ENCODE measurements at places on chromosomes 12 and 14. TPM values are rescaled to one million over a fixed set of nuclear protein-coding genes. Genes with fewer than 3 reads are reported as not detected.

SOAT2 gene
- polyA plus RNA-seq: 0.11 TPM

ADCY4 gene
- polyA plus RNA-seq: 15.2 TPM

MNAT1 gene
- 51.0 TPM for polyA plus RNA-seq

CD163 gene
- polyA plus RNA-seq: 14.5 TPM

INHBE gene
- polyA plus RNA-seq: 3.8 TPM

TAS2R42 gene
- polyA plus RNA-seq: not detected

MANSC4 gene
- 0.32 TPM for polyA plus RNA-seq

KRT1 gene
- polyA plus RNA-seq: 1.0 TPM
